Left renal pelvis (tissue), 4 donors: ENCODE measurements at places on chromosomes 6 and 20. TPM values are rescaled to one million over a fixed set of nuclear protein-coding genes. Genes with fewer than 3 reads are reported as not detected.

DNA sequence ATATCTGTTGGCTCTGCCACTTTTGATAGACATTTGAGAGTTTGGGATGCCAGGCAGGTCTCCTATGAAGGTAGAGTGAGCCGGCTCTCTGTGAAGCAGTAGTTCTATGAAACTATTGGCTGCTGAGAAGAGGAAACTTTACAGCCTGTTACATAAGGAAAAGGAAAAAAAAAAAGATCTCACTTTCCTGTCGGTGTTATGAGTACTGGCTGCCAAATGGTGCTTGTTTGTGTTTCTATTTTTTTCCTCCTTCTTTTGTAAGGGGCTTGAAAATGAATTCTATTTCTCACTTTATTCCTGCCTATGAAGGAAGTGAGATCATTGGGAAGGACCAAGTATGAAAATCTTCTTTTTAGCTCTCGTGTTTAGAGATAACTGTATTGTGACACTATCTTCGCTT, 73.1 kb upstream of the CLDN20 start:
- DNase-seq: no peak

GRCh38 chr20:56802805-56803204, 173.7 kb downstream of the TFAP2C start:
- no peak for DNase-seq

GRCh38 chr6:81787313-81788068, 35.0 kb upstream of the TENT5A start:
- no peak for DNase-seq

DNA sequence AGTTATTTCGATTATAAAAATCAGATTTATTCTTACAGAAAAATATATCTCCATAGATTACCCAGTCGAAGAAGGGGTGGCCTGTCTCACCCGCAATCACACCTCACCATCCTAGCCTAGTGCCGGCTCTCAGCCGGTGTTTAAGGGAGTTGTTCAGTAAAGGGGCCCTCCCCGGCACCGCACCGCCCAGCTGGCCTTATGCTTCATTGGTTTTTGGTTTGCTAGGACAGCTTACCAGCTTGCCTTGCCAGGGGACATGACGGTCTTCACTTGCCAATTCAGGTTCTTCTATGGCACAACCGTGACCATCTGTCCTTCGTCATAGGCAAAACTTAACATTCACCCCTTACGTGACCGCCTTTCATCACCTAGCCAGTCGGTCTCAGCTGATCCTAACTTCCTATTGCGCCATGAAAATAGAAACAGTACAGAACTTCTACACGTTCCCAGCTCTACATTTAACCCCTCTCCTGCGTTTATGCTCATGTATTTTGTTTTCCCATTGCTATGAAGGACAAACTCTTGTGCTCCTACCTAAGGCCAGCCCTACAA, 44.7 kb upstream of the SLC22A16 start:
- no peak for DNase-seq

DNA sequence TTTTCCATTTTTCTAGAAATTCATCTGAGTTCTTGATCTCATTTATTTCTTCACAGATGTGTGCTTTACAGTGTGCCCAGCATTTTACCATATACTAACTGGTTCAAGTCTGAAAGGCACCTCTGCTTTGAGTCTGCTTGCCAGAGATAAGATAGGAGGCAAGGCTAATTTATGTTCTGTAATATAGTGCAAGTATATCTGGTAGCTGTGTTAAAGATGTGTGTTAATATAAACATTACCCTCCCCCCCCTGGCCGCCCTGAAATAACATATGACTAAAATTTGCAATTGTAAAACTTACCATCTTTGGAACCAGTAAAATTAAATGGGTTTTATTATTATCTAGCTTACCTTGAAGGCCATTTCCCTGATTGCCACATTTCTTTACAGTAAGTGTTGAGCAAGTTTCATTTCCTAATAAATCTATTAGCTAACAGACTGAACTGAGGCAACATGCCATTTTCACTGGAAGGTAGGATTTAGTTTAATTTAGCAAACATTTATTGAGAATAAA, 2.7 kb downstream of the FBXO9 start:
- no peak for DNase-seq

DNA sequence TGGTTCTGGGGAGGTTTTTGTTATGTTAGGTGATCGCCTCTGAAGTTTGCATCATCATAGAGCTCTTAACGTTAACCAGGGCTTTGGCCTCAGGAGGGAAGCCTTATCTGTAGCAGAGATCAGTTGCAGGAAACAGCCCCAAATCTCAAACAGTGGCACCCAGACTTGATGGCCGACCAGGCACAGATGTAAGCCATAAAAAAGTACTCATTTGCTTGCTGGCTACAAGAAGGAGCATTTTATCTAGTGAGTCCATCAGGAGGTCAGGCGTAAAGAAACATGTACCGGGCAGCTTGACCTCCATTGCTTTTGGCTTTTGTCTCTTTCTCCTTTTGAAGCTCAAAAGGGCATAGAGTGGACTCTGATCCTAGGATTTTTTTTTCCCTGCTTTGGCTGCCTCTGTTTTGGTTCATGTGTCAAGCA, 122.3 kb downstream of the CCDC170 start:
- no peak for DNase-seq

DNA sequence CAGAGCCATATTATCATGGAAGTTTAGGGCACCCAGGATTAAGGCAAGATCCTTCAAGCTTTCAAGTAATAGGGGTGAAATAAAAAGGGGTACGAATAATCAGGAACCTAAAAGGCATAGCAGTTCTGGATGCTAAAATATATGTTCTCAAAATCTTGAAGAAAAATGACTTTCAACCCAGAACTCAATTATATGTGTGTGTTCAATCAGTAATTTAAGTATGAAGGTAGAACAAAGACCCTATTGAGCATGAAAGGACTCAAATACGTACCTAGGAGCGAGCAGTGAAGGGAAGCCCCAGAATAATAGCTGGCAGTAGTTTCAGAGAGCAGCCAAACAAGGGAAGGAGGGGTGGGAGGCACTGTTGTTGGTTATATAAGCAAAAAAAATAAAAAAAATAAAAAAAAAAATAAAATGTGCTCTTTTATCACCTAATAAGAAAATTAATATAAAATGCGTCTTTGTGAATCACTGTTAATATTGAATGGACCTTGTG, 45.4 kb downstream of the MYO6 start:
- DNase-seq: no peak

GRCh38 chr20:33541797-33542196, 51.9 kb downstream of the CBFA2T2 start:
- no peak for DNase-seq

TRMT11 gene
- 31.5 TPM for polyA plus RNA-seq

DACT2 gene
- 18.7 TPM for polyA plus RNA-seq

- DNase-seq: no peak
These were observed 644.2 kb upstream of the GJE1 start for GRCh38 chr6:141488488-141488887.

DNA sequence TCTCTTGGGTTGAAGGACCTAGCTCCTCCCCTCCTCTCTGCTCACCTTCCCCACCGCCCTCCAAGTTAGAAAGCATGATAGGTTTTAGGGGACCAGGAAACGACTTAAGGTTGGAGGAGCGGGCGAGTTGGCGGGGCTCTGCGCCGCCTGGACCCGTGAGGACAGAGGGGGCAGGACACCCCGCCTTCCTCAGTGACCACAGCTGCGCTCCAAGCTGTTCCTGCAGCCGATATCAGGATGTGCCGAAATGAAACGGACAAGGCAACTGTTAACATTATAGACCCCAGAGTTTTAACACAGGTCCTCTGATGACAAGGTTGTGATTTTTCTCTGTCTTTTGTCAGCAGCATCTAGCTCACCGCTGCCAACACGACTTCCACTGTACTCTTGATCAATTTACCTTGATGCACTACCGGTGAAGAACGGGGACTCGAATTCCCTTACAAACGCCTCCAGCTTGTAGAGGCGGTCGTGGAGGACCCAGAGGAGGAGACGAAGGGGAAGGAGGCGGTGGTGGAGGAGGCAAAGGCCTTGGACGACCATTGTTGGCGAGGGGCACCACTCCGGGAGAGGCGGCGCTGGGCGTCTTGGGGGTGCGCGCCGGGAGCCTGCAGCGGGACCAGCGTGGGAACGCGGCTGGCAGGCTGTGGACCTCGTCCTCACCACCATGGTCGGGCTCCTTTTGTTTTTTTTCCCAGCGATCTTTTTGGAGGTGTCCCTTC, at the start of gene GRM1:
TSS of gene GRM1 (plus strand) at position 212 of the 722 bp plus-strand sequence. CDS start at position 668, 456 bp downstream.
- no peak for DNase-seq

TXLNB gene
- polyA plus RNA-seq: 1.7 TPM

DNA sequence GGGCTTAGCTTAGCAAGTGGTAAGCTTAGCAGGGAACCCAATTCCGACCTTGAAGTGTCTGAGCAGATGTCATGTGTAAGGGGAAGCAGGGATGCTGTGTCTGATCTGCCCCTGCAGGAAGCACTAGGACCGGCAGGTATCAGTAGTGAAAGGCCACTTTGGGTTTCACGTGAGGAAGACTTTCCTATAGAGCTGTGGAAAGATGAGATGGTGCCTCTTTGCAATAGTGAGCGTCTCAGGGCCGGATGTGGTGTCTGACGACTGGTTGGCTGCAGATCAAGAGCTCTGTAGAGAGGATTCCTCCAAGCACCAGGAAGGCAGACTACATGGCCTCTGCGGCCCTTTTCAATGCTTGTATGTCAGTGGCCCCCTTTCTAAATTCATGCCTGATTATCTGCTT, 98.3 kb downstream of the TIAM2 start:
- DNase-seq: no peak

GRCh38 chr6:47034421-47034820, 7.7 kb downstream of the ADGRF1 start:
- DNase-seq: no peak

ZNF831 gene
- polyA plus RNA-seq: 0.10 TPM

HRH3 gene
- 0.17 TPM for polyA plus RNA-seq

HMGCLL1 gene
- 2.6 TPM for polyA plus RNA-seq

- no peak for DNase-seq
These were observed at the start of gene FRK for GRCh38 chr6:116060572-116061283. Gene FRK (minus strand): TSS chr6:116060891. CDS start chr6:116060311, 580 bp downstream.

DNA sequence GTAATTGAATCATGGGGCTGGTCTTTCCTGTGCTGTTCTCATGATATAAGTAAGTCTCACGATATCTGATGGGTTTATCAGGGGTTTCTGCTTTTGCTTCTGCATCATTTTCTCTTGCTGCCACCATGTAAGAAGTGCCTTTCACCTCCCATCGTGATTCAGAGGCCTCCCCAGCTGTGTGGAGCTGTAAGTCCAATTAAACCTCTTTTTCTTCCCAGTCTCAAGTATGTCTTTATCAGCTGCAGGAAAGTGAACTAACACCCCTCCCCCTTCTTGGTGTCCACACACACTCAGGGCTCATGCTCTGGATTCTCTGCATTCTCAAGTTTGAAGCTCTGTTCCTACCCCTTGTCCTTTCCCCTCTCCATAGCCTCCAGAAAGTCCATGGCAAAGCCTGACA, 107.1 kb downstream of the THBS2 start:
- no peak for DNase-seq

TNNC2 gene
- 0.52 TPM for polyA plus RNA-seq

GRCh38 chr6:23174781-23175361, 605.5 kb downstream of the HDGFL1 start:
- DNase-seq: no peak

PARD6B gene
- polyA plus RNA-seq: 28.0 TPM

DNA sequence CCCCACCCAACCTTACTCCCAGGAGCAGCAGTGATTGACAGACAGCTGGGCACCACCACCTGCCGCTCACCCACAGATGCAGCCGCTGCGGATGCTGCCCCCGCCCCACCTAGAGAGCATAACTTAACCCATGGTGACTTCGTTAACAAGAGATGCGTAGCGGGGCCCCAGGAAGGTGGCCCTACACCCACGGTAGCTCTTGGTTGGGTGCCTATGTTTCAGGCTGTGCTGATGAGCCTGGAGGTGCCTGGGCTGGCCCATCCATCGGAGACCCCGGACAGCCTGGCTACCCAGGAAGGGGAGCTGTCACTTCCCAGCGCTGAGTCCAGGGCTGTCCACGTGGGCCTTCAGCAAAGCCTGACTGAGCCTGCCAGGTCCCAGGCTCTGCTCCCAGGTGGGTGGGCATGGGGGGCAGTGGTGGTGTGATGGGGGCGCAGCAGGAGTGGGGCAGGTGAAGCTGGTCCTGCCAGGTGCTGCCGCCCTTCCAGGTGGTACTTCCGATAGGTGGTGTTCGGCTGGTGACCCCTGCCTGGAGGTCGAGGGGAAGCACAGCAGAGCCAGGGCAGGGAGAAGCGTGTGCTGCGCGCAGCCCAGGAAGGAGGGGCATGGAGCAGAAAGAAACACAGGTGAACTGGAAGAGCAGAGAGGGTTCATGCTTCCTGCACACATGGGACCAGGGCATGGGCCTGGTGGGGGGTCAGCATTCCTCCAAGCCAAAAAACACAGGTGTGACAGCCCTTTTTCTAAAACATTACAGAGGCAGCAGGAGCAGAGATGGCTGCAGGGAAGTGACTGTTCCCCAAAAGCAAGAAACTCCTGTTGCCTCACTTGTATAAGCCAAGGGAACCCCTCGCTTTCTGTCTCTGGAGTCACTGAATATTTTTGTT, 56.9 kb downstream of the SYNJ2 start:
- DNase-seq: no peak

GRCh38 chr6:92109256-92109655, 1310.1 kb downstream of the EPHA7 start:
- no peak for DNase-seq

DNA sequence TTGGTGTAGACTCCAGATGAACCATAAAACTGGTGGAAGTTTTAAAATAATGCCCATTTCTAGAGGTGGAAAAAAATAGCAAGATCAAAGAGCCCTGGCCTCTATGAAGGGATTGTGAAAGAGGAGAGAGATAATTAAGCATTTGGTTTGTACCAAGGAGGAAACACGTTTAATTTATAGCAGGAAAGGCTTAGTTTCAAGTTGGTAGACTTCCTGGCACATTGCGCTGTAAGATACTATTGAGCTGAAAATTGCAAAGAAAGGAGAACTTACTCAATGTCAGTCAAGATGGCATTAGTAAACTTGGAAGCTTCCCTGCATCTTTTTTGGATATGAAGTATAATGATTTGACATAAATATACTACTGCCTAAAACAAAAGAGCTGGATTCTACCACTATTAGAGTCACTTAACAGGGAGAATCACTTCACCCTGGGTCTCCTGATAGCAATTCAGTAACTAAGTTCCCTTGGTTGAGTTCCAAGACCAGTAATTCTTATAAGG, 24.4 kb downstream of the MARCKS start:
- no peak for DNase-seq

PACSIN1 gene
- 0.65 TPM for polyA plus RNA-seq

- peak; percentile 61 for DNase-seq
These were observed 61.5 kb downstream of the GPX5 start for GRCh38 chr6:28586962-28587745.

HLA-DQA2 gene
- not detected for polyA plus RNA-seq

- no peak for DNase-seq
These were observed 3.2 kb upstream of the NDUFAF4 start for GRCh38 chr6:96900873-96901272.

SPATA25 gene
- polyA plus RNA-seq: 7.8 TPM

BANF2 gene
- not detected for polyA plus RNA-seq

DNA sequence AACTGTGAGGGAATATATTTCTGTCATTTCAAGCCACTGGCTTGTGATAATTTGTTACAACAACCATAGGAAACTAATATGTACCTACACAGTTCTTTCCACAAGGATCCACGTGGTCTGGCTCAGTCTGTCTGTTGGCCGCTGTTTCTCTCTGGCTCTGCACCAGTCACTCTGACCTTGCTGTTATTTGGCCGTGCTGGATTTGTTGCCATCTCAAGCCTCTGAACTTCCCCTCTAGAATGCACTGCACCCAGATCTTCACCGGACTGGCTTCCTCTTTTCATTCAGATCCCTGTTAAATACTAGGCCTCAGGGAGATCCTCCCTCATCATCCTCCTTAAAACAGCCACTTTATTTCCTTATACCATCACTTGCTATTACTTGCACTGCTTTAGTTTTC, 446.8 kb downstream of the TFAP2B start:
- DNase-seq: no peak

HSPA12B gene
- polyA plus RNA-seq: 16.5 TPM

GRCh38 chr6:43009124-43009523, 4.6 kb downstream of the MEA1 start:
- DNase-seq: no peak
